ENCODE measurements at places on chromosomes 11 and 22. TPM values are rescaled to one million over a fixed set of nuclear protein-coding genes. Genes with fewer than 3 reads are reported as not detected.
A peak's percentile ranks its signal among the peaks of the same experiment; 100 is the strongest.

- H3K4me3 ChIP-seq = no peak overlapping the region
- H3K27me3 ChIP-seq = peaks cover 21% of the 10 kb centered on the region
- no peaks in the 10 kb centered on the region for H3K36me3 ChIP-seq
- H3K27ac ChIP-seq = no peak overlapping the region
- peaks cover 5% of the 10 kb centered on the region for H3K4me1 ChIP-seq
- no peak for DNase-seq
Observed at GRCh38 chr22:50612528-50613221, 12.1 kb downstream of the MAPK8IP2 start.

DNA sequence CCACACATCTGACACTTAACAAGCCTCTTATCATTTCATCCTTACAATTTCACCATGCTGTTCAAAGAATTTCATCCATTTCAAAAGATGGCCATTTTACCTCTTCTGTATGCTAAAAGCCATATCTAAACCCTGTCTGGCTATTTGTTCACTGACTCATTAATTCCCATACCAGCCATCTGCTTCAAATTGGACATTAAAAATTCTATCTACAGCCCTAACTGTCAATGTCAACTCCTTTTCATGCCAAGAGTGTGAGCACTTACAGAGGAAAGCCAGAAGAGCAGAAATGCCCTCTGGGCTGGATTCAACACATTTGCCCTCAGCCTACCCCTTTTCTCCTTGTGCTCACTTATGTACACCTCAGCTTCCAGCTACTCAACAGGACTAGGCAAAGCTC, 59.2 kb downstream of the SYTL2 start:
- no peak for DNase-seq
- H3K36me3 ChIP-seq = no peaks in the 10 kb centered on the region
- no peak overlapping the region for H3K4me3 ChIP-seq
- H3K27me3 ChIP-seq = no peaks in the 10 kb centered on the region

DNA sequence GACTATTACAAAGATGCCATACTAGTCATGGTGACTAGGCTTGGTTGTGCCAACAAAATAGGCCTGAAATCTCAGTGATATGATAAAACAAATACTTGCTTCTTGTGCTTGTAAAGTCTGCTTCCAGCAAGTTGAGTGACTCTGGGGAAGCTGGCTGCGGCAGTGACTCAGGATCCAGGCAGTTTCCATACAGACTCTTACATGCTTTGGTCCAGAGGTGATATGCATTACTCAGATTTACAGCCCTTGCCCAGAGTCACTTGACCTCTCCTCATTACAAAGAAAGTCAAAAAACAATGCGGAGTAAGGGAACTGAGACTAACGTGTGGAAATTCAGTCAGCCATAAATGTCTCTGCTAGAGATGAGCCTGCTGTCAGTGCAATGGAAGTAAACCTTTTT, 387.5 kb downstream of the KCNA4 start:
- DNase-seq = no peak
- H3K4me3 ChIP-seq = no peak overlapping the region
- H3K27me3 ChIP-seq = no peaks in the 10 kb centered on the region
- H3K4me1 ChIP-seq = no peaks in the 10 kb centered on the region

Gene OR51B5
- 4.2 TPM for total RNA-seq

Gene LRRC56
- 3.4 TPM for total RNA-seq

GRCh38 chr22:24028533-24028932, 17.4 kb downstream of the CABIN1 start:
- peaks cover 9% of the 10 kb centered on the region for H3K36me3 ChIP-seq
- no peaks in the 10 kb centered on the region for H3K27me3 ChIP-seq
- H3K4me1 ChIP-seq = no peaks in the 10 kb centered on the region
- H3K4me3 ChIP-seq = no peak overlapping the region

DNA sequence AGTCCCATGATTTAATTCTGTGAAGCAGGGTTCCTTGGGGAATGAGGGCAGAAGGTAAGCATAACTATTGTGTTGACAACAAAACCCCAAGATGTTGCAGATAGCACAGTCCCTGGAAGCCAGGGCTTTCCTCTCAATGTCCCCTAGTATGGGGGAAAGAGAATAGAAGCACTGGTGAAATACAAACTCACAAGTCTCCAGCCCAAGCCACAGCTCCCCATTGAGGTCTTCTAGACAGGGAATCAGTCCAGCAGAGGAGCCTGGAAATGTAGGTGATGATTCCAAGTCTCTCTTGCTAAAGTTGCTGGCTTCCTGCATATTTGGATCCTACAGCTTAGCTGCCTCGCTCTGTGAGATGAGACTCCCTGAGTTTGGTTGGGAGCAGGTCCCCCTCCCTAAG, 31.7 kb upstream of the DRD2 start:
- no peak overlapping the region for H3K27ac ChIP-seq
- H3K36me3 ChIP-seq = no peaks in the 10 kb centered on the region
- no peaks in the 10 kb centered on the region for H3K4me1 ChIP-seq
- DNase-seq = no peak

Gene TRPC6
- 66.5 TPM for total RNA-seq

- no peak for DNase-seq
Observed at GRCh38 chr22:22840780-22841179, 46.8 kb upstream of the IGLL5 start.

Gene OR52E8
- total RNA-seq = not detected

DNA sequence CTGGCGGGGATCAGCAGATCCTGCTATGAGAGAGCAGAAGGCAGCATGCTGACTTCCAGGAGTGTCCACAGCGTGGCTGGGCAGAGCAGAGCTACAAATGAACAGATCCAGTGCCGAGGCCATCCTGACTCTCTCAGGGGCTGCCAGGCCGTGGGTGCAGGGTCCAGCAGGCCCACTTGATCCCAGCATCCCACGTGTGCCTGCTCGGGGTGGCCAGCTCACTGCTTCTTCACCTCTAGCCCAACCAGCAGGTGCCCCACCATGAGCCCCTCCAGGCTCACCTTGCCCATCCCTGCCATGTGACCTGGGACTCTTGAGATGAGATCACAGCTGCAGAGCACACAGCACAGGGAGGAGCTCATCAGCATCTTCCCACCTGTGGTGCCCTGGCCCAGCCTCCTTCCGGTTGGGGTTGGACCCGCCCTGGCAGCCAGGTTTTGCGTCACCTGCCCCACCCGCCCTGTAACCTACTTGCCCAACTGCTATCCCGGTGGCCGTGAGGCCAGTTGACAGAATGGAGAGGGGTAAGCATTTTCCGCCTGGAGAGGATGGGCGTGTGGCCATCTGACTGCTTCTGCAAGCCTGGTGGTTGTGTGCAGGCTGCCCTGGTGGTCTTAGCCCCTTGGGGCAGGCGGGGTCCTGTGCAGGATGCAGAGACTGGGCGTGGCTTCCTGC, 11.0 kb downstream of the TANGO2 start:
- DNase-seq = no peak
- H3K4me3 ChIP-seq = no peak overlapping the region
- H3K4me1 ChIP-seq = no peaks in the 10 kb centered on the region
- no peaks in the 10 kb centered on the region for H3K27me3 ChIP-seq
- peaks cover 14% of the 10 kb centered on the region for H3K36me3 ChIP-seq
- H3K27ac ChIP-seq = no peak overlapping the region

DNA sequence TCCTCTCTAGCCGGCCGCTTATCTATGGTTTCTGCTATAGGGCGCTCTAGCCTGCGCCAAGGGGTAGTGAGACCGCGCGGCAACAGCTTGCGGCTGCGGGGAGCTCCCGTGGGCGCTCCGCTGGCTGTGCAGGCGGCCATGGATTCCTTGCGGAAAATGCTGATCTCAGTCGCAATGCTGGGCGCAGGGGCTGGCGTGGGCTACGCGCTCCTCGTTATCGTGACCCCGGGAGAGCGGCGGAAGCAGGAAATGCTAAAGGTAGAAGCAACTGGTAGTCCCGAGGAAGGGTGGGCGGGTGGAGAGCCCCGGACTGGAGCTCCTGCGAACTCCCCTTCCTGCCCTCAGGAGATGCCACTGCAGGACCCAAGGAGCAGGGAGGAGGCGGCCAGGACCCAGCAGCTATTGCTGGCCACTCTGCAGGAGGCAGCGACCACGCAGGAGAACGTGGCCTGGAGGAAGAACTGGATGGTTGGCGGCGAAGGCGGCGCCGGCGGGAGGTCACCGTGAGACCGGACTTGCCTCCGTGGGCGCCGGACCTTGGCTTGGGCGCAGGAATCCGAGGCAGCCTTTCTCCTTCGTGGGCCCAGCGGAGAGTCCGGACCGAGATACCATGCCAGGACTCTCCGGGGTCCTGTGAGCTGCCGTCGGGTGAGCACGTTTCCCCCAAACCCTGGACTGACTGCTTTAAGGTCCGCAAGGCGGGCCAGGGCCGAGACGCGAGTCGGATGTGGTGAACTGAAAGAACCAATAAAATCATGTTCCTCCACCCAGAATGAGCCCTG, at the start of the genes LBHD1 and UQCC3:
TSS of gene LBHD1 (minus strand) at position 660 of the 782 bp plus-strand sequence. CDS start 2,236 bp downstream, outside the sequence.
TSS of gene UQCC3 (plus strand) at position 66 of the 782 bp plus-strand sequence. CDS start at position 139, 73 bp downstream.
- DNase-seq = peak; percentile 86
- no peaks in the 10 kb centered on the region for H3K27me3 ChIP-seq
- no peaks in the 10 kb centered on the region for H3K36me3 ChIP-seq
- H3K4me3 ChIP-seq = peak within 1 kb of the TSS; percentile 65
- H3K27ac ChIP-seq = peak within 1 kb of the TSS; percentile 76

Gene APOA4
- total RNA-seq = not detected

DNA sequence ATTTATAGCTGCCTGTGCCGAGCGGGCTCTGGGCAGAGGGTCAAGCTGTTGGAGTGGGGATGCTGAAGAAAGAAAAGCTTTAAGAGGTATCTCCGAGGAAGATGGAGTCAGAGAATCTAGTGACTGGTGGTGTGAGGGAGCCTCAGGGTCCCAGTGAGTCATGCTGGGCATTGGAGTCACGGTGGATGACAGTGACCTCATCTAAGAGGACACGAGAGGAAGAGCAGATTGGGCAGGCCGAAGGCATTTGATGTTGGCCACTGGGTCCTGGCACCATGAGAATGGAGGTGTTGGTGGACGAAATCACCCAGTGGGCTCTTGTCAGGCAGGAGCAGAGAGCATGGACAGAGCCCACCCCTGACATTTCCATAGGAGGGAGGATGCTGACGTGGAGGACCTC, 68.4 kb downstream of the TBC1D22A start:
- peaks cover 19% of the 10 kb centered on the region for H3K4me1 ChIP-seq
- H3K4me3 ChIP-seq = no peak overlapping the region
- no peak overlapping the region for H3K27ac ChIP-seq
- no peaks in the 10 kb centered on the region for H3K27me3 ChIP-seq
- no peak for DNase-seq
- no peaks in the 10 kb centered on the region for H3K36me3 ChIP-seq

GRCh38 chr22:45542001-45542520, 39.4 kb downstream of the FBLN1 start:
- no peaks in the 10 kb centered on the region for H3K36me3 ChIP-seq
- no peak for DNase-seq
- no peak overlapping the region for H3K27ac ChIP-seq
- H3K27me3 ChIP-seq = no peaks in the 10 kb centered on the region

Gene SYNGR1
- total RNA-seq = 13.3 TPM

DNA sequence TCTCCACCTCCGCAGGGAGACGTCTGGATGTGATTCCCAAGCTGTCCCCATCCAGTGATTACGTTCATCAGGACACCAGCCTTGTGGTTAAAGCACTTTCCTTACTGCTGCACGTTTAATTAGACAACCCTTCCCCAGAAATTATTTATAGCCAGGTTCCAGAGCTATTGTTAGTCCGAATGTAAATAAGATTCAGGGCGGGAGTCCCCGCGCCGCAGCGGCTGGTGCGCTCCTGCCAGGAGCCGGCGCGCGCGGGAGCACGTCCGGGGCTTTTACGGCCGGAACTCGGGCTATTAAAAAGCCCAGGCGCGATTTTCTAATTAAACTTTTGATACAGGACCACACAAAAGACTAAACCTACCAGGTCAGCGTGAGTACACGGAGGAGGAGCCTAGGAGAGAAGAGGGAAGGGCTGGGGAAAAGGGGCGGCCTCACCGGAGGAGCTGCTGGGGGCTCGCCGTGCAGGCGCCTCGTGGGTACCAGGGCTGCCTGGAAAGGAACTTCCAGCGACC, 538.3 kb downstream of the OPCML start:
- H3K36me3 ChIP-seq = no peaks in the 10 kb centered on the region
- H3K27ac ChIP-seq = no peak overlapping the region
- peaks cover 55% of the 10 kb centered on the region for H3K27me3 ChIP-seq
- no peaks in the 10 kb centered on the region for H3K4me1 ChIP-seq
- no peak for DNase-seq
- no peak overlapping the region for H3K4me3 ChIP-seq

Gene HEPN1
- total RNA-seq = not detected

DNA sequence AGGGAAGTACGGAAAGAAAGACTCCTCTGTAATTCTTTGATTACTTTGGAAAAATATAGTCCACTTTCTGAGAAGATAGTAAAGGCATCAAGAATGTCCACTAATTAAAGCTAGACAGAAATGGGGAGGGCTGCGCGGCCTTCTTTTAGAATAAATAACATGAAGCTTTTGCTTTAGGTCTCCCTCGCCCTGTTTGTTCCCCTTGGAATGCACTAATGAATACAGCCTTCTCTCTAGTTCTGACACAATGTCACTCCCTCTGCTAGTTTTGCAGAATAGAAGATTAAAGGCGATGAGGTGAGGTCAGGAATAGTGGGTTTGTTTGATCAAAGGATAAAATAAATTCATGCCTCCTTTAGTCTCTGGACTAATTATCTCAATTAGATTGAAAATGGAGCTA, 543.9 kb downstream of the OPCML start:
- no peak overlapping the region for H3K4me3 ChIP-seq
- H3K4me1 ChIP-seq = no peaks in the 10 kb centered on the region
- no peaks in the 10 kb centered on the region for H3K36me3 ChIP-seq
- peaks cover 3% of the 10 kb centered on the region for H3K27me3 ChIP-seq
- DNase-seq = no peak

DNA sequence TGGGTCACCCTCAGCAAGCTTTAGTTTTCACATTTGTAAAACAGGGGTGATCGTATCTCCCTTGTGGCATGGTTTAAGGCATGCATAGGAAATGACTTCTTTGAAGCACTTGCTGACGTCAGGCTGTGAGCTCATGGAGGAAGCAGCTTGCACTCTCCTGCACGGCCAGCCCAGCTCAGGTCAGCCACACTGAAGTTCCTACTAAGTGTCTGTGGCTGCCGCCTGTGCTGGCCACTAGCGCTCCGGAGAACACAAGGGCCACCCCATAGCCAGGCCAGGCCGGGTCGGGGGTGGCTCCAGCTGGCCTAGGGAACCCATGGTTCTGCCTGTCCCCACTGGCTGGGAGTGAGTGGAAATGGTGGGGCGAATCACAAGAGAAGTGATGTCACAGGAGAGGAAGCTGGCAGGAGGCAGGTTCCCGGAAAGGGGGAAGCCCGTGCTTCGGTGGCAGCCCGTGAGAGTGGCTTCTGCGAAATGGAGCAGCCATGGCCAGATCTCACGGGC, 28.2 kb downstream of the KCTD17 start:
- no peak for DNase-seq
- peaks cover 8% of the 10 kb centered on the region for H3K27me3 ChIP-seq
- no peaks in the 10 kb centered on the region for H3K4me1 ChIP-seq
- H3K27ac ChIP-seq = no peak overlapping the region

Gene OR2D2
- 0.25 TPM for total RNA-seq

- H3K27me3 ChIP-seq = no peaks in the 10 kb centered on the region
- DNase-seq = peak; percentile 94
- peaks cover 9% of the 10 kb centered on the region for H3K4me1 ChIP-seq
- H3K36me3 ChIP-seq = no peaks in the 10 kb centered on the region
Observed at GRCh38 chr11:8206251-8207079, 37.6 kb upstream of the RIC3 start.
